ENCODE measurements at places on chromosomes 1 and 21. TPM values are rescaled to one million over a fixed set of nuclear protein-coding genes. Genes with fewer than 3 reads are reported as not detected.

DNA sequence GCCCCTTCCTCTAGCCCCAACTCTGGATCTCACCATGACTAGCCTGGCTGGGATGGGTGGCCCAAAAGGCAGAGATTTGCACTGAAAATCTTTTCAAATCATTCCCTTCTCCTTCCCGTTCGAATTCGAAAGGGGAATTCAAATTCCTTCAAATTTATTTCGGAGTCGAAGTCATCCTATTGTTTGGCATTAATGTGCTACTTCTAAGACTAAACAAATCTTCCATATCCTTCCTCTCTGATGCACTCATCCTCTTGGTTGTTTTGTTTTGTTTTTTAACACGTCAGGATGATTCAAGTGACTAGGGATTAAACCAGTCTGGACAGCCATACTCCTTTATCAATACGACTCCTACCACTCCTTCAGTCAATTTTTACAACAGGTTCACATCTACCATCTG is 95.5 kb upstream of the SGIP1 start:
- H3K4me1 ChIP-seq, result no peaks in the 10 kb centered on the region
- peaks cover 3% of the 10 kb centered on the region for H3K27me3 ChIP-seq

- no peaks in the 10 kb centered on the region for H3K27me3 ChIP-seq
- H3K4me3 ChIP-seq, result no peak overlapping the region
- H3K36me3 ChIP-seq, result no peaks in the 10 kb centered on the region
- H3K4me1 ChIP-seq, result peaks cover 5% of the 10 kb centered on the region
- no peak overlapping the region for H3K27ac ChIP-seq
Observed at GRCh38 chr1:214419650-214420049, 131.8 kb downstream of the PTPN14 start.

DNA sequence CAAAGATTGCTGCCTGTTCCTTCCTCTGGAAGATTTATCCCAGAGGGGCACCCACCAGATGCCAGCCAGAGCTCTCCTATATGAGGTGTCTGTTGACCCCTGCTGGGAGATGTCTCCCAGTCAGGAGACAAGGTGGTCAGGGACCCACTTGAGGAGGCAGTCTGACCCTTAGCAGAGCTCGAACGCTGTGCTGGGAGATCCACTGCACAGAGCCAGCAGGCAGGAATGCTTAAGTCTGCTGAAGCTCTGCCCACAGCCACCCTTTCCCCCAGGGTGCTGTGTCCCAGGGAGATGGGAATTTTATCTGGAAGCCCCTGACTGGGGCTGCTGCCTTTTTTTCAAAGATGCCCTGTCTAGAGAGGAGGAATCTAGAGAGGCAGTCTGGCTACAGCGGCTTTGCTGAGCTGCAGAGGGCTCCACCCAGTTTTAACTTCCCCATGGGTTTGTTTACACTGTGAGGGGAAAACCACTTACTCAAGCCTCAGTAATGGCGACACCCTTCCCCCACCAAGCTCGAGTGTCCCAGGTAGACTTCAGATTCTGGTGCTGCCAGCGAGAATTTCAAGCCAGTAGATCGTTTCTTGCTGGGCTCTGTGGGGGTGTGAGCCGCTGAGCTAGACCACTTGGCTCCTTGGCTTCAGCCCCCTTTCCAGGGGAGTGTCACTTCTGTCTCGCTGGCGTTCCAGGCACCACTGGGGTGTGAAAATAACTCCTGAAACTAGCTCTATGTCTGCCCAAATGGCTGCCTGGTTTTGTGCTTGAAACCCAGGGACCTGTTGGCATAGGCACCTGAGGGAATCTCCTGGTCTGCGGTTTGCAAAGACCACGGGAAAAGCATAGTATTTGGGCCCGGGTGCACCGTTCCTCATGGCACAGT is 51.1 kb upstream of the PDC start:
- no peaks in the 10 kb centered on the region for H3K36me3 ChIP-seq
- peaks cover 5% of the 10 kb centered on the region for H3K27me3 ChIP-seq
- no peaks in the 10 kb centered on the region for H3K4me1 ChIP-seq
- no peak overlapping the region for H3K4me3 ChIP-seq
- H3K27ac ChIP-seq, result no peak overlapping the region

- peaks cover 11% of the 10 kb centered on the region for H3K36me3 ChIP-seq
- H3K27ac ChIP-seq, result no peak overlapping the region
- H3K27me3 ChIP-seq, result no peaks in the 10 kb centered on the region
- no peak for DNase-seq
Observed at GRCh38 chr1:214579183-214579582, 23.8 kb upstream of the CENPF start.

- H3K36me3 ChIP-seq, result no peaks in the 10 kb centered on the region
- H3K27ac ChIP-seq, result no peak overlapping the region
- no peak overlapping the region for H3K4me3 ChIP-seq
- no peak for DNase-seq
Observed at GRCh38 chr1:83967336-83967735, 31.6 kb downstream of the TTLL7 start.

RSPH1 gene
- 0.42 TPM for total RNA-seq

ATF6 gene
- 29.3 TPM for total RNA-seq

SIK1 gene
- total RNA-seq, result 14.2 TPM
